ENCODE measurements at places on chromosomes 5 and 9.

GRCh38 chr5:36581070-36581469 is 25.3 kb upstream of the SLC1A3 start:
- no peak for DNase-seq

GRCh38 chr9:93346231-93347112 is 105.0 kb upstream of the FAM120A start:
- no peak for DNase-seq

- DNase-seq, result no peak
Observed at GRCh38 chr5:180825768-180826525, 23.3 kb upstream of the MGAT1 start.

DNA sequence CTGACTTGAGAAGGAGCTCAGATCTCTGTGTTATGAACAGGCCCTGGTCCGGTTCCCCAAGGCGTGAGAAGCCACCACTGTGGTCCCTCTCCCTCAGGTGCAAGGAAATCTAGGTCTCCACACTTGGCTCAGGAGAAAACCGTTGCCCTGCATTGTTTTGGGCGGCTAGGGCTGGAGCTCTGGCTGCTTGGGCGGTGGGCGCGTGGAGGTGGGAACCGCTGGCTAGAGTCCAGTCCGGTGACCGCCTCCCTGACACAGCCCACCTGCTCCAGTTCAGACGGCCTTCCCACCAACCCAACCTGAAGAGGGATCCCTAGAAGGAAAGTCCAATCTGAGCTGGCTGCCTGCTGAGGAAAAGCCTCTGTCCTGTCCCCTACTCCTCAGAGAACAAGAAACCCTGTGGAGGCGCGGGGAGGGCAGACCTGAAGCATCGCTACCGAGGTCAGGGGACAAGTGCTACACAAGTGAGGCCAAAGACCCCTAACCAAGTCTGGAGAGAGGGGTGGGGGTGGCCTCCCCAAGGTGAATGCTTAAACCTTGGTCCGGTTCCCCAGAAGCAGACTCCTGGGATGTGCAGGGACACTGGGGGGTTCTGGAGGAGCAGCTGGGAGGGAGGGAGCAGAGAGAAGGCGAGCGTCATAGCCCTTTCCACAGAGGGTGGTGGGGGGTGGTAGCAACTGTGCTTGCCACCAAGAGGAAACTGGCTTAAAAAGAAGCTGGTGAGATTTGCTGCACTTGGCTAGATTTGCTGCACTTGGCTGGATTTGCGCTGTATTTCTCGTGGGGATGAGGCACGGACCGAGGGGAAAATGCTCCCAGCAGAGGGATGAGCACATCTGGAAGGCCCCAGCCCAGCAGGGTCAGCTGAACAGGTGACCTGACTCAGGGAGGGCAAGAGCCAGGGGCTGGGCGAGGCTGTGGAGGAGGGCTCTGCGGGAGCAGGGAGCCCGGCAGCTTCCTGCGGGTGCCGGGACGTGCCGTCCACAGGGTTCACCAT is 65.2 kb downstream of the RAPGEF1 start:
- DNase-seq, result no peak

- DNase-seq, result no peak
Observed at GRCh38 chr9:17219261-17219660, 84.4 kb downstream of the CNTLN start.

- no peak for DNase-seq
Observed at GRCh38 chr5:113042491-113043243, 66.1 kb downstream of the DCP2 start.

DNA sequence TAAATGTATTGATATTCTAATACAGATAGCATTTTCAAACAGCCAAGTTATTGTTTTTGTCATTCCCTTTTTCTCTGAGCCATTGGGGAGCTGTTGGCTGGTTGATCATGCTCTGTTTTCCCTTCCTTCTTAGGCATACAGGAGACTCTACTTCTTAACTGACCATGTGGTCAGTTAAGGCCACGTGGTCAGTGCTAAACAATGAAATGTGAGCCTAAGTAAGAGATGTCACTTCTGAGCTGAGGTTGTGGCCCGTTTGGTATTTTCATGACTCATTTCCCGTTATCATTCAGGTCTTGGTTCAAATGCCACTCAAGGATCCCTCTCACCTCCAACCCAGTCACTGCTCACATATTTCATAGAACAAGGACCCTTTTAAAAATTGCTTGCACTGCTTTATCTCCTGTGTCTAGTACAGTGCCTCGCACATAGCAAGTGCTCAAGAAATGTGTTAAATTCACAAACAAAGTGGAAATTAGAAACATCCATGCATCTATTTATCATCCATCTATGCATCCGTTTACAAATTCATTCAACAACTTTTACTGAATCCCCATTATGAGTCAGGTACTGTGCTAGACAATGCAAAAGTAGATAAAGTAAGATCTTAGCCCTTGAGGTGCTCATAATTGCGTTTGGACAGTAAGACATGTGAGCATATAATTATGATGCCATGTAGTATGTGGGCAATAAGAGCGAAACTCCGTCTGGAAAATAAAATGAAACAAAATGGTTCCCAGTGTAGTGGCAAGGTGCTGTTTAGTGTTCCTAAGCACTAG is 50.7 kb downstream of the ARRDC3 start:
- DNase-seq, result no peak

- no peak for DNase-seq
Observed at GRCh38 chr5:10727861-10728260, 33.2 kb downstream of the DAP start.

DNA sequence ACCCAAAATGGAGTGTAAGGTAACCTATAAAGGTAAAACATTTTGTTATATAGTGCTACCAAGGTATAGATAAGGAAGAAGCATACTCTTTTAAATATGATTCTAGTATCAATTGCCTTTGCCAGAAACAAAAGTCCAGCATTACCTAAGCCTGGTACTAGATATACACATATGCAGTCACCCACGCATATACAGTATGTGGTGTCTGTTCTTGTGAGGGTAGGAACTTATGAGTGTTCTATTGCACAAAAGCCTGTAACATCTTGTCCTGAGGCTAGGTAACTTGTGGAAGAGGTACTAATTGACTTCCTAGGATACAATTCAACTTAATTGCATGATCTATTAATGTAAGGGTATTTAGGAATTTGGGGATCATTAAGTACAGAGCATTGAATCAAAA is 31.3 kb upstream of the IFNE start:
- DNase-seq, result no peak

DNA sequence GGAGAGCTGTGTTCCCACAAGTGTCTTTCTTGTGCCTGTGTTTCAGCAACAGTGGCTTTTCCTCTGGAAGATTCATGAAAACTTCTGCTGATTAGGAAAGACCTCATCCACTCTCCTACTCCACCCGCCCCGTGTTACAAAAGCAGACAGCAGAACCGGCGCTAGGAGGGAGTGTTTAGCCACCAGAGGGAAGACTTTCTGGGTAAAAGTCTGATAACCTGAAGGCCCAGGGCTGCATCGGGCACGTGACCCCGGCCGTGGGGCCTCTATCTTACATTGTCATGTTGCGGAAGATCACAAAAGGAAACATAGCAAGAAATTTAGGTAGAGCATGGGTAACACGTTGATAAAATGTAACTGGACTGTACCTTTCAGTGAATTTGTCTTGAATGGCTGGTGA is 32.0 kb upstream of the DMRT2 start:
- no peak for DNase-seq

GRCh38 chr9:99037769-99038483 is 67.0 kb upstream of the TGFBR1 start:
- DNase-seq, result no peak

GRCh38 chr5:94885931-94886330 is 267.5 kb downstream of the SLF1 start:
- no peak for DNase-seq

Measured in activated gamma-delta T cell (primary cell).